ENCODE measurements at places on chromosomes 6 and 20.

GRCh38 chr6:8195714-8196102 is 93.4 kb upstream of the EEF1E1 start:
- no peak for DNase-seq

- DNase-seq: no peak
Observed at GRCh38 chr6:52533491-52533890, 43.4 kb downstream of the TRAM2 start.

DNA sequence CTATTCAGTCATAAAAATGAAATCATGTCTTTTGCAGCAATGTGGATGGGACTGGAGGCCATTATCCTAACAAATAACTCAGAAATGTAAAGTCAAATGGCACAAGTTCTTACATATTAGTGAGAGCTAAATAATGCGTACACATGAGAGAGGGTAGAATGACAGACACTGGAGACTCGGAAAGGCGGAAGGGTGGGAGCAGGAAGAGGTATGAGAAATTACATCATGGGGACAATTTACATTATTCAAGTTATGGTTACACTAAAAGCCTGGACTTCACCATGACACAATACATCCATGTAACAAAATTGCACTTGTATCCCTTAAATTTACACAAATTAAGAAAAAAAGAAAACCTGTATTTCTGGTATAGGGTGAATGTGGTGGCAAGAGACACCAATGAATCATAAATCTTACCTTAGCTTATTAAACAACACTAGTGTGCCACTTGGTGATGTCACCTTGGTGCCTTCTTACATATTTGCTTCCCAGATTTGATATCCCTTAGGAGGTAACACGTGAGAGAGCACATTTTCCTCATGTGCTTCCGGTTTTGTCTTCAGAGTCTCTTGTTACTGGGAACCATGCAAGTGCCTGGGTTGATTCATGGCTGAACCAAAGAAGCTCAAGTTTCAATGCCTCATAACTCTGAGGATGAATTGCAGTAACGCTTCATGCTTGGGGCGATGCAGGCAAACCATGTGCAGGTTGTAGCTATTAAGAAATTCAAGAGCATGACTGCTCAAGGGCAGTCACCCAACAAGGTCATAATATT is 84.6 kb downstream of the DCDC2 start:
- DNase-seq: no peak

DNA sequence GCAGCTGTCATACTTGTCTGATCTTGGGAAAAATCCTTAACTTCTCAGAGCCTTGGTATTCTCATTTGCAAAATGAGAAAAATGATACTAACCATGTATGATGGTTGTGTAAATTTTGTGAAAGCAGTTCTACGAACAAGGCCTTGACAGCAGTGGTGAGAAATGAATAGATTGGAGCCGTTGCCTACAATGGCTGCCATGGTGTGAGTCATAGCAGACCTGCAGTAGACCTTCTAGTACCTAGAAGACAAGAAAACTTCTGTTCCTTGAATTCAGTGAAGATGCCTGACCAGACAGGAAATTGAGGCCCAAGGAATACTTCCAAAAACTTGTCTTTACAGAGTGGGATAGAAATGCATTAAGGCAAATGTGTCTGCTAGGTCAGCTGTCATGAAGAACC is 338.9 kb downstream of the QKI start:
- DNase-seq: no peak

DNA sequence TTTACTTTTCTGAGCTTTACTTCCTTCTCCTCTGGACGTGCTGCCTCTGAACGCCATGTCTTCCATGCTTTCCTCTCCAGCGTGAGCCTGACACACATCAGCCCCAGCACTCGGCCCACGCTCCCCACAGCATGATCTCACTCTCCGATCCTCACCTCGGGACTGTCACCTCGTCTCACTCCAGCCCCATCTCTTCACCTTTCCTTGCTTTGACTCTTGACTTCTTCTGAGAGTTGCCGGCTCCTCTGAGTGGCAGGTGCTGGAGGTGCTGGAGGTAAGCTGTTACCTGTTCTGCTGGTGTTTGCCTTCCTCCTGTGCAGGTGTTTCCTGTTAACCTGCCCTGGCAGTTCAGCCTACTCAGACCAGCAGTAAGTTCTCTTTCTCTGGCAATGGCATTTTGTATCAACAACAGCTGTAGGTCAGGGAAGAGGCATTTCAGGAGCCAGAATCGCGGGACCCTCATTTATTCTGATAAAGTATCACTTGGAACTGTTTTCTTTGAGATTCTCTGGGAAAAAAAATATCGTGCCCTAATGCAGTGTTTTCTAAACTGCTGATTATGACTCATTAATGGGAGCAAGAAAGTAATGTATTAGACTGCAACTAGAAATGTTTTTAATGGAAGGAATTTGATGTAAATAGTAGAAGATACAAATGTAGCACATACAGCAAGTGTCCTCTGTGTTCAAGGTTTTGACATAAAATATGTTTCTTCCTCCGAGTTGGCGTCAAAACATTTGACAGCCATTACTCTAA is 106.5 kb downstream of the ARID1B start:
- no peak for DNase-seq

GRCh38 chr6:122947355-122947754 is 48.7 kb upstream of the CLVS2 start:
- no peak for DNase-seq

DNA sequence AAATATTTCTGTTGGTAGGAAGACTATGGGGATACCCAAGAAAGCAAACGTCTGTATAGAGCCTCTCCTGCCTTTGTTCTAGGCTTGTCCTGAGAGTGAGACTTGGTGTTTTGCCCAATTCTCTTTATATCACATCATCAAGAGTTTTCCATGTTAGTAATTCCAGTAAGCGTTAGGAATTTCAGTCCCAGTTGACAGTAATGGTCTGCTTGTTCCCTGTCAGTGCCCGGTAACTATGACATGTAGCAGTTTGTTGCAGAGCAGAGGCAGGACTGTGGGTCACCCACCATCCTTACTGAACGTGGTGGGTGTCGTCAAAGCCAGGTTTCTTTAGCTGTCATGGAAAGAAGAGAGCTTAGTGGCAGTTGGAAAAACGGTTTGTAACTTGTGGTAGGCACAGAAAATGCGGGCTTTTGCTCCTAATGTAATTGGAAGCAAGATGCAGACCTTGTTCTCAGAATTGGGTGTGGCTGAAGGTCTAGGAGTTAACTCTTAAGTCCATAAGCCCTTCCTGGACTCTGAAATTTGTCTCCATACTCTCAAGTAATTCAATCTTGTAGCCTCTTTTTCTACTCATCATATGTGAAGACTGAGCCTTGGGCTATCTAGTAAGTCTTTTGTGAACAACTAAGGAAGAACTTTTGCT is 188.8 kb downstream of the TMEM242 start:
- DNase-seq: no peak

DNA sequence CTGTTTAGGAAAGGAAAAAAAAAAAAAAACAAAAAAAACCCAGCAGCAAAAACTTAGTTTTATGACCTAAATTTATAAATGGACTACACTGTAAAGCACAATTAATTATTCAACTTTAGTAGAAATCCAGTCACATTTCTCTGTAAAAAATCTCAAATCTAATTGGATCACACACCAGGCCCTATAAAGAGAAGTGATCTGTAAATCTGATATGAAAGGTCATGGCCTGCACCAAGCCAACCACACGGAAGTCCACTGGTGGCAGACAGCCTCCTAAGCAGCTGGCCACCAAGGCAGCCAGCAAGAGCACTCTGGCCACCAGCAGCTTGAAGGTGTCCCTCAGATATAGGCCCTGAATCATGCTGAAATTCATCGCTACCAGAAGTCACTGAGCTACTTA is 131.6 kb downstream of the HFE start:
- DNase-seq: no peak

DNA sequence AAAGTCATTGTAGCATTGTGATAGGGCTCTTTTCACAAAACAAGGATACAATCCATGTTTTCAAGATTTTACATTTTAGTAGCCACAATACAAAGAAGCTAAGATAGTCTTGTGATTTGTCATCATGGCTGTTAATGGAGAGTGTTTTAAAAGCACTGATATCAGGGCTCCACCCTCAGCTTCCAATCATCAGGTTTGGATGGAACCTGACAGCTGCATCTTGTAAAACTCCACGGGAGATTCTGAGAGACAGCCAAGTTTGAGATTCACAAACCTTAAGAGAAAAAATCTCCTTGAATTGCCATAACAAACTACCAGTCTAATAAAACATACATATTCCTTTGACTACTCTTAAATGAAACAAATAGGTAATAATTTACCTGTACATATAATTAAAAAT is 280.2 kb downstream of the ESR1 start:
- no peak for DNase-seq

GRCh38 chr6:3757241-3757641 is 5.7 kb upstream of the PXDC1 start:
- DNase-seq: no peak

DNA sequence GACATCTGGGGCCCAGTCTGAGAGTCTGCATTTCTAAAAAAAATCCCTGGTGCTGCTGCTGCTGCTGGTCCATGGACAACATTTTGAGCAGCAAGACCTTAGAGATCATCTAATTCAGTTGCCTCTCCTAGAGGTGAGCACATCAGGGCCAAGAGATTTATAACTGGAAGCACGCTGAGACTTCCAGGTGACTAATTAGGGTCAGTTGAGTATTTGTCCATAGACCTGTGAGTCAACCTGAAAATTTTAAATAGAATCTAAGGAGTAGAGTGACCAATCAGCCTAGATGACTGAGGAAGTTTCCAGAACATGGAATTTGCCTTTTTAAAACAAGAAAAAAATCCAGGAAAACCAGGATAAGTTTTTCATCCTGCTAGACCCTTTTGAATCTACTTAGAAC is 221.4 kb downstream of the PKHD1 start:
- no peak for DNase-seq

- DNase-seq: no peak
Observed at GRCh38 chr20:4894409-4894808, 106.9 kb downstream of the SLC23A2 start.

DNA sequence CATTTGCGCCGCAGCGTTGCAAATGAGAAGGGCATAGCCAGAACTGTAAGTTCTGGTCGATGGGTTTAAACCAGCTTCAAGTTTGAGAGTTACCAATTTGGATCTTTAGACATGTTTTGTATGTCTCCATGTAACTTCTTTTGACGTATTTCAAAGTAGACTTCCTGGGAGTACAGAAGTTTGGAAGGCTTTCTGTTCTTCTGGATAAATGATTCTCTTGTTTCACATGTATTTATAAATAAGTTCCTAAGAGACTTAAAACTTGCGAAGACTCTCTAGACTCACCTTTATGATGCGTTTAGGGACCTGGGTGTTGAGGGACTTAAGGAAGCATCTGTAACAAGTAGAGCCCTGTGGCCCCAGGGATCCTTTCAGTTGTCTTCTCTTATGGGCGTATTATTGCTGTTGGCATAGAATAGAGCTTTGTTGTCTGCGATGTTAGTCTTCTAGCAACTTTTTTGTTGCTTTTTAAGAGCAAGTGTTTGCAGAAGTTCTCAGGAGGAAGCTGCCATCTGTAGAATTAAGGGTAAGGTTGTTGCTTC is 1.3 kb downstream of the CDYL start:
- no peak for DNase-seq

DNA sequence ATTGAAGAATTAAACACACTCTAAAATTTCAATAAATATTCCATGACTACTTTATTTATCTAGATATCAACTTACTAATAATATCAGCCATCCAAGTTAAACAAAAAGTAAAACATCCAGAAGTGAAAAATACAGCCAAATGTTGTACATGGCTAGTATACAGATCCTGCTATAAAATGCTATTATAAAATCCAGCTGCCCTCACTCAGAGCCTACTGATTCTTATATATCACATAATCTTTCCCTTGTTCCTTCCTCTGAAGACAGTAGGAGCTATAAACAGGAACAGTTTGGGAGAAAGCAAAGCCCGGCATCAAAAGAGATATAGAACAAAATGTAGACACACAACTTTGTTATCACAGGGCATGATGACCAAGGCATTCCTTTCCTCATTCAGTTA is 212.9 kb downstream of the PLCB4 start:
- DNase-seq: no peak

GRCh38 chr20:47428164-47428563 is 71.7 kb upstream of the ZMYND8 start:
- DNase-seq: no peak

- DNase-seq: no peak
Observed at GRCh38 chr20:51135926-51136715, 113.2 kb upstream of the KCNG1 start.

DNA sequence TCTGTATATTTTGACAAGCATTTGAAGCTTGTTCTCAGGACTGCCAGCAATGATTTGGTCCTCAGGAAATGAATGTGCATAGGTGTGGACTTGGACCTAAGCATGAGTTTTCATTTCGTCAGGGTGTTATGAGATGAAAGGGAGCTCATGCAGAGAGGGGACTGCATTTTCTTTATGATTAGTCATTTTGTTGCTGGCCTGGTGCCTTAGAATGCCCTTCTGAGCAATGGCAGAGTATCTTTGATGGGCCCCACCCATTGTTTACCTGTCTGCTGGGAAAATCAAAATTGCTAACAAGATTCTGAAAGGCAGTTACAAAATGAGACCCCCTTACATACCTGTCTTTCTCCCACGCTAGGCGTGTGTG is 51.5 kb upstream of the MTHFD1L start:
- DNase-seq: no peak

GRCh38 chr6:75115481-75115880 is 90.4 kb downstream of the COL12A1 start:
- DNase-seq: no peak

- DNase-seq: no peak
Observed at GRCh38 chr6:78861509-78861908, 5.8 kb upstream of the IRAK1BP1 start.

DNA sequence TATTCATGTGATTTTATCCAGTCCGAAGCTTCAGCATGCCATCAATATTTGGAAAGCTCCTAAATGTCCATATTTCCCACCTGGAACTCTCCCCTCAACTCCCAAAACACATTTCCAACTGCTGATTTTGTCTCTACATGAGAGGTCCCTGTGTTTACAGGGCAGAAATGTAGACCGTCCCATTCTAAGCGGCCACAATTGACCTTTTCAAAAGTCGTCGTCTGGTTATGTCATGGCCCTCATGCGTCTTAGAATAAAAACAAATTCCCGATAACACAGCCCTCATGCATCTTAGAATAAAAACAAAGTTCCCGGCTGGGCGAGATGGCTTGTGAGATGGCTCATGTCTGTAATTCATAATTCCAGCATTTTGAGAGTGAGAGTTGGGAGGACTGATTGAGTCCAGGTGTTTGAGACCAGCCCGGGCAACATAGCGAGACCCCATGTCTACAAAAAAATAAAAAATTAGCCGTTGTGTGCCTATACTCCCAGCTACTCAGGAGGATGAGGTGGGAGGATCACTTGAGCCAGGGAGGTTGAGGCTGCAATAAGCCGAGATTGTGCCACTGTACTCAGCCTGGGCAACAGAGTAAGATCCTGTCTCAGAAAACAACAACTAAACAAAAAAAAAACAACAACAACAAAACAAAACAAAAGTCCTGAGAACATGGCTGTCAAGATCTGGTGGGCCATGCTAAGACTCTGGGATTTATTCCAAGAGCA is 6.4 kb upstream of the ZNF217 start:
- DNase-seq: no peak

GRCh38 chr20:14716351-14716801 is 379.0 kb upstream of the FLRT3 start:
- DNase-seq: no peak

- DNase-seq: no peak
Observed at GRCh38 chr6:9388596-9388995, 953.3 kb upstream of the SLC35B3 start.

GRCh38 chr20:33908868-33909267 is 84.8 kb upstream of the RALY start:
- no peak for DNase-seq
